GM04503 (cell line): ENCODE measurements at places on chromosomes 2 and 18.

GRCh38 chr2:200695191-200695590, 109.4 kb downstream of the AOX1 start:
- no peak for DNase-seq

DNA sequence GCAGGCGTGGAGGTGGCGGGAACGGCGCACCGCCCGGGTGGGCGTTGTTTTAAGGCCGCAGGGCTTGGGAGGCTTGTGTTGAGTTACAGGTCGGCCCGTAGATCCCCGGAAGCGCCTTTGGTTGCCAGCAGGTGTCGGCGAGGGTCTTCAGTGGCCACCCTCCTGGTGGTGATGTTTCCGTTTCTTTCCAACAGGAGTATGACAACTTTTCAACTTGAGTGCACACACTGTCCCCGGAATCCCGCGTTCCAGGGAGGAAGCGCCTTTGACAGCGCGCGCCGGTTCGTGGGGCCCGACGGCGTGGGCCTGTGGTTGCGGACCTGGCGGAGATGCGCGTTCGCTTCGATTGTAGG, 1.0 kb upstream of the HDAC4 start:
- DNase-seq = peak; percentile 9

- no peak for DNase-seq
Measured at GRCh38 chr18:41974796-41975201, 19.8 kb downstream of the PIK3C3 start.

DNA sequence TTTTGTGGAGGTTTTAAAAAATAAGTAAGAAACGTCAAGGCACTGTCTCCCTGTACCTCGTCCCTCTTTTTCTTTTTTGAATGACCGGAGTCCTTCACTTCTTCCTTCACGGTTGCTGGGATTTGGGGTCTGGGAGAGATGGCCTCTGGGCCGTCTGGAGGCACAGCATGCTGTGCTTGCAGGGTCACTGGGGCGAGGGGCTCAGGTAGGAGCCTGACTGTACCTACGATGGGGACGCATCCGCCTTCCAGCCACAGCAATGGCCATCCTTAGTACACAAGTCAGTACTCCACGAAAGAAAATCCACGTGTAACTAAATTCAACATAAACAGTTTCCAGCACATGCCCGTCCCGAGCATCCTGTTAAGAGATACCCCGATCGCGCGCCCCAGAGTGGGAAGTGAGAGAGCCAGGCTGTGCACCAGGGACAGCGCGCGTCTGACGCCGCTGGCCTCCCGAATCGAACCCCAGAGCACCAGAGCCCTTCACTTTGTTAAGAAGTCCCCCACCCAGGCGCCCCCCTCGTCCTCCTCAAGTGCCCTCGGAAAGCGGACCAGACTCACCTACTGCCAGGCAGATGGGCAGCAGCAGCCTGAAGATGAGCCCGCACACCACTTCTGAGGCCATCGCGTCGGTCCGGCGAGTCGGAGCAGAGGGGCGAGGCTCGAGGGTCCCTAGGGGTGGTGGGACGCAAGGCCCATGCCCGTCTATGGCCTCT, 1.2 kb downstream of the PIEZO2 start:
- no peak for DNase-seq

- no peak for DNase-seq
Measured at GRCh38 chr2:37454851-37455762, 110.7 kb downstream of the QPCT start.

DNA sequence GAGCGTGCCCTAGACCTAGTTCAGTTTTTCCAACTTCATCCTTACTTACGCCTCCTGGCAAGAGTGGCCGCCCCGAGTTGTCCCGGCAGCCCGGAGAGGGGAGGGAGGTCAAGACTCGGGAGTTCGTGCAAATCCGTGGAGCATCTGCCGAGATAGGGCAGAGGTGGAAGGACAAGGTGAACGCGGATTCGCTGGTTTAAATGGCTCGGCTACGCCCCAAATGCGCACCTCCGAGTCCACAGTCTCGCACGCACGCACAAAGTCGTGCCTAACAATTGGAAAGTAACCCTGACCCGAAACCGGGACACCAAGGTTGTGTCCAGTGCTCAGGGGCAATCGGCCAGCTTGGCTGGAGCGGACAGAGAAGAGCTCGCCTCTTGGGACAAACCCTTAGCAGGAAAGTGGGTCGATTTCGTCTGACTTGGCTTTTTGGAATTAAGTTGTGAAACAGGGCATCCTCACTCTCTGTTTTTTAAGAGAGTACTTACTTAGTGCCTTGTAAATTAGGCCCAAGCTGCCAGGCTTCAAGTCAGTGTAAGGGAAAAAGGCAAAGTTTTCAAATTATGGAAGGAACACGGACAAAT, 726 bp upstream of the SS18 start:
- DNase-seq = peak; percentile 70

DNA sequence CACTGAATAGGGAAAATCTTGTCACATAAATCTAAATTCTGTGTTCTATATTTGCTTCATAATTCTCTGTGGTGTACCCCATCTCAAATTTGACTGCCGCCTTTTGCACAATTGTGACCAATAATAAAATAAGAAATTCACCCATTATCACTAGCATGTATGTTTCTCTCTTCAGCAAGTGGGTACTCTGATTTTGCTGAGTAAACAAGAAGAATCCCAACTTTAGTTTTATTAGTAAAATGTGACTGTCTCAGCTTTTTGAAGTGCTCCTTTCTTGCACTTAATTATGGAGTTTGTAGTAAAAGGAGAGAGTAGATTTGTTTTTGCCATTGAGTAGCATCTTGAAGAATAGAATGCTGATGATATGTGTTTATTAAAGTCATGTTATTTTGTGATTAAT, 16.1 kb downstream of the ITPRID2 start:
- DNase-seq = no peak

GRCh38 chr2:3115301-3116042, 262.1 kb downstream of the EIPR1 start:
- DNase-seq = no peak

DNA sequence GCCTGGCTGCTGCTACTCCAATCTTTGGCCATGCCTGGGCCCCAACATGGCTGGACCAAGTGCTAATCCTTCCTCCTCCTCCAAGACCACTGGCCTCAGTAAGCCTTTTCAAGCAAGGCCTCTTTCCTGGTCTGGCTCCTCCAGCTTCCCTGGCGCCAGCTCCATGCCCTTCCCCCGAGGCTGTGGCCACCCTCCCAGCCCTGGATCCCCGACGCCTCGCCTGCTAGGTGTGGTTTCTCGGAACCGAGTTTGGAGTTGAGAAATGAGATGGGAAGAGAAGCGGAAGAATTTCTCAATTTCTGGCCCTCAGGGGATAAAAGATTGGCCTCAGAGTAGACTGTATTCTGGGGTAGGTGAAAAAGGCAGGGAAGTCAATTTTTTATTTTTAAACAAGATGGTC, 46.4 kb downstream of the ADCY3 start:
- DNase-seq = no peak

- no peak for DNase-seq
Measured at GRCh38 chr2:200021449-200022114, 66.2 kb downstream of the MAIP1 start.

- DNase-seq = no peak
Measured at GRCh38 chr2:140791802-140792201, 1339.0 kb downstream of the LRP1B start.

DNA sequence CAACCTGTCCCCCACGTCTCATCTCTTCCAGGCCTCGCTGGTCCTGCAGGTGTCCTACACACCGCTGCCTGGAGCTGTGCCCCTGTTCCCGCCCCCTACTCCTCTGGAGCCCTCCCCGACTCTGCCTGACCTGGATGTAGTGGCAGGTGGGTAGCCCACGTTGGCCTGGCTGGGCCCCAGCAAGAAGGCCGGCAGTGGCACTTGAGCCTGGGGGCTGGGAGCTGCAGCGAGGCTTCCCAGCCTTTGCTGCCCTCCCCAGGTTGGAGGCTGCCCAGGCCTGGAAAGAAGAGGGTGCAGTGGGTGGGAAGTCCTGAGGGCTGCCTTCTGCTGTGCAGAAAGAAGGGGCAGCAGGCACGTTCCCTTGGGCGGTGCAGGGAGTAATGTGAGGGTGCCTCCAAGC, 58.4 kb downstream of the DYSF start:
- no peak for DNase-seq

- DNase-seq = no peak
Measured at GRCh38 chr2:167052825-167053224, 164.5 kb downstream of the XIRP2 start.

DNA sequence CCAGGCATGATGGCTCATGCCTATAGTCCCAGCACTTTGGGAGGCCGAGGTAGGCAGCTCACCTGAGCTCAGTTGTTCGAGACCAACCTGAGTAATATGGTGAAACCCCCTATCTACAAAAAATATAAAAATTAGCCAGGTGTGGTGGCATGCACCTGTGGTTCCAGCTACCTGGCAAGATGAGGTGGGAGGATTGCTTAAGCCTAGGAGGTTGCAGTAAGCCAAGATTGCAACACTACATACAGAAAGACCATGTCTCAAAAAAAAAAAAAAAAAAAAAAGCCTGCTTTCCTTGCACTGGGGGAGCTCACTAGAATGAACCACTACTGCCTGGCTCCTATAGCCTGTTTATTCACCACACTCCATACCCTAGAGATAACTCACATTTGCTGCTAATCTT, 7.4 kb upstream of the MAT2A start:
- DNase-seq = no peak

- DNase-seq = no peak
Measured at GRCh38 chr2:174486563-174487107, at the start of gene GPR155. Gene GPR155, minus strand, starts transcription at chr2:174487029. Its CDS starts 5,073 bp downstream, at chr2:174481956.

DNA sequence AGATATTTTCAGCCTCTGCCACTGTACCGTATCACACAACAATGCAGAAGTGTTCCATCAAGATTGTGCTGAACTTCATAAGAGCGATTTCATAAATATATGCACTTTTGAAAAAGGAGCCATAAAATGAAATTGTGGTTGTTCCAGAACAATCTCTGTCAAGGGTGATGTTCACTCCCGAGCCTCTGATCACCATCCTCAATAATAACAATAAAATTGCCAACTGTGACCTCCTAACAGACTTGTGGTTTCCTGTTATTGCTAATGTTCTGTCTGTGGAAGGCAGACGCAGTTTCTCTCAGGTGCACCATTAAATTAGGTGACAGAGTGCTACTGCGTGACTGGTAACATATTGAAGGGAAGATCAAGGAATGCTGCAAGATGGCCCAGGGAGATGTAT, 383.7 kb downstream of the SOCS6 start:
- no peak for DNase-seq

DNA sequence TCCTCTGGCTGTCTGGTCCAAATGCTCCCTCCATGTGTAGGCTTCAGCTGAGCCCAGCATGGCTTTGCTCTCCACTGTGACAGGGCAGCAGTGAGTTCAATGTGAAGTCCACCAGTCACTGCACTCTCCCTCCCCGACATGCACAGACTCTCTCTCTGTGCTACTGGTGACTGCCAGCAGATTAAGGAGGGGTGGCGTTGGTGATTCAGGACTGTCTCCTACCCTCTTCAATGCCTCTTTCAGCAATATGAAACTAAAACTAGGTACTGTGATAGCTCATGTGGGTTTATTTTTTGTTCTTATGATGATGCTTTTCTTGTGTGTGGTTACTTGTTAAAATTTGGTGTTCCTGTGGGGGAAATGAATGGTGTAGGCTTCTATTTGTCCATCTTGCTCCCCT, 201.0 kb upstream of the RBMS1 start:
- no peak for DNase-seq

DNA sequence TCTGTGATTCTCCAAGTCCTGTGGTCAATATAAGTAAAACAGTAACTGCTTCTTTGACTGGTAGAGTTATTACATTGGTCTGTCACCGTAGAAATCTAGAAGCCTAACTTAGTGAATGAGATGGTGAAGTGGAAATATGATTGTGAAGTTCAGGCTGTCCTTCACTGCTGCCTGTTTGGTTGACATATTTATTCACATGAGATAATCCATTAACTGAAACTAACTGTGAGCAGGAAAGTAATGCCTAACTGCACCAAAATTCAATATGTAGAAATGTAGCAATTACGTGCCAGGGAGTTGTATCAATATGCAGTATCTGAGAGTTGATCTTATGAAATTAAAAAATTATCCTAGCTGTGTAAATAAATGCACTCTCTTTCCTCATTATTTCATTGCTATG, 147.7 kb upstream of the APCDD1 start:
- no peak for DNase-seq

- no peak for DNase-seq
Measured at GRCh38 chr2:24077535-24077877, 1.4 kb upstream of the SF3B6 start.

- DNase-seq = no peak
Measured at GRCh38 chr18:48889981-48890762, 60.6 kb downstream of the SMAD7 start.

- no peak for DNase-seq
Measured at GRCh38 chr2:24724111-24724775, 68.9 kb downstream of the PTRHD1 start.

- DNase-seq = no peak
Measured at GRCh38 chr2:3523551-3524041, 4.3 kb upstream of the ADI1 start.

- DNase-seq = no peak
Measured at GRCh38 chr18:35695803-35696202, 114.3 kb downstream of the GALNT1 start.

- peak; percentile 68 for DNase-seq
Measured at GRCh38 chr2:239328351-239329191, 72.2 kb downstream of the HDAC4 start.

GRCh38 chr2:71943238-71944182, 204.2 kb downstream of the CYP26B1 start:
- DNase-seq = no peak

GRCh38 chr2:11833601-11834000, 87.2 kb downstream of the LPIN1 start:
- DNase-seq = peak; percentile 93

DNA sequence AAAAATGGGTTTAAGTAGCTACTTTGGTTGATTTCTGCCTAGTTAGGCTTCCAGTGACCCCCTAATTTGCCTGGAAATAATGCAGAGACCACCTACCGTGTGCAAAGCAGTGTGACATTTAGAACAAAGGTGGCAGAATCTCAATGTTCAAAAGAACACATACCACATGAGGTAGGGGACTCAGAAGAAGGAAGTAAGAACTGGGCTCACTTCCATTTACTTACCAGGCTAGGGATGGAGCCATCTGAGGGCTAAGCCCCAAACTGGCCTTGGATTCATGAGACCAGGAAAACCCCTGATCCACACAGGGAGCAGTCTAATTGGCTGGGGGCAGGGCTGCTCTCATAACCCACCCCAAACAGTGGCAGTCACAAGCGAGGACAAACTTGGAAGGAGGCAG, 190.7 kb downstream of the NCKAP5 start:
- no peak for DNase-seq

DNA sequence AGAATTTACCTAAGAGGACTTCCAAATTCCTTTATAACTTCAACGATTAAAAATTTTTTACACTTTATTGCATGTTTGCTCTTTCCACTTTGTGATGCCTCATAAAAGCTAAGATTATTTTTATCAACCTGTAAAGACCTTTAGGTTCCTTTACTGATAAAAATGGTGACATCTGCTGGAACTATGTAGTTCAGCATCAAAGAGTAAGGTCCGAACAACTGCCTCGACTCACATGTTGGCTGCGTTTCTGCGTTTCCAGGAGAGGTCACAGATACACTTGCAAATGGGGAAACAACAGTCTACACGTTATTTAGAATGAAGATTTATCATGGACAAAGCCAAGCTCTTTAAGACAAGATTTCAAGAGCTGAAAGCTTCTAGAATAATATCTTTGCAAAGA, 18.8 kb upstream of the TMX3 start:
- DNase-seq = no peak
